KG1 (cell line): ENCODE measurements at places on chromosomes 4 and X.

GRCh38 chr4:15198070-15198727 is 195.9 kb downstream of the CPEB2 start:
- no peak for DNase-seq

DNA sequence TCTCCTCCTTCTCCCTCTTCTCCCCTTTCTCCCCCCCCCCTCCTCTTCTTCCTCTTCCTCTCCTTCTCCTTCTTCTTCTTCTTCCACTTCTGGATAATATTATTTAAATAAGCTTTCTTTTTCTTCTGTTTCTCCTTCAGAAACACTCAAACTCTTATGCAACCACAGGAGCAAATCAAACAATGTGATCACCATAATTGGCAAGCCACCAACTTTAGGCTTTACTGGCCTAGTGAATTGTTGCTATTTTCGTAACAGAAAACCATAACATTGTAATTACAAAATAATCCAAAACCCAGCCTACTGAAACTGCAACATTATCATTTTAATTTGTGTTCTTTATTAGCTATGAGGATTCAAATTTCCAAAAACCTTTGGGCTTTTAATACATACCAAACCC is 14.3 kb downstream of the DCAF8L1 start:
- no peak for DNase-seq

DNA sequence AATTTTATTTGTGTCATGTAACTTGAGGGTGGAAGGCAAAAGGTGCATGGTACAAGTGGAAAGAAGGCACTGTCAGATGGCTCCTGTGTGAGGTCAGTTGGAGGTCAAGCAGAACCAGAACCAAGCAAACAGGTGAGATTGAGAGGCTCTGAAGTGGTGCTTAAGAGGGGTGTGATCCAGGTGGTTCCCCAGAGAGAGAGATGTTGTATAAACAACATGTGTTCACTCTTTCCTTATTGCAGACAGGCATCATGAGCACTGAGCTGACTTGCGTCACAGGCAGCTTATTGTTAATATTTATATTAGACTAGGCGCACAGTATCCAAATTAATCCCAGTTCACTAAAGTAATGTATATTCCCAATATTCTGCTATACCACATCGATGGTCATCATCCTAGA is 56.8 kb downstream of the CXCL13 start:
- no peak for DNase-seq

GRCh38 chr4:98779088-98779487 is 120.7 kb upstream of the TSPAN5 start:
- no peak for DNase-seq

- no peak for DNase-seq
Measured at GRCh38 chr4:79678472-79679202, 270.6 kb upstream of the GK2 start.

- no peak for DNase-seq
Measured at GRCh38 chr4:139849219-139849618, 183.6 kb downstream of the MGST2 start.

GRCh38 chr4:113885291-113885690 is 94.2 kb downstream of the ARSJ start:
- no peak for DNase-seq

DNA sequence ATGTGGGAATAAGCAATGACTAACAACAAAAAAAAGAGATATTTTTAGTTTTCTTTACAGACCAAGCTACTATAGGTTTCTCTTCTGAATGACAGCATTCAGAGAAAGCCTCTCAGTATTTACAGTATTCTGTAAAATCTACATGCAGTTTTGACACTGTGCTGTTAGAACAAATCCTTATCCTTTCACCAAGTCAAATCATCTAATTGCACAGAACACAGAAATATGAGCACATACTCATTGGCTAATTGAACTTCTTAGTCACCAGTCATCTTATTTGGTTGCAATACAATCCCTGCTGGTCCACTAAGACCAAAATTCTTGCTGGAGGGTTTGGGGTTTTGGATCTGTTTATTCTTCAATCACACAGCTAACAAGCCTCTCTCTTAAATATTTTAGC is 5.7 kb downstream of the ACOT9 start:
- DNase-seq, result no peak

DNA sequence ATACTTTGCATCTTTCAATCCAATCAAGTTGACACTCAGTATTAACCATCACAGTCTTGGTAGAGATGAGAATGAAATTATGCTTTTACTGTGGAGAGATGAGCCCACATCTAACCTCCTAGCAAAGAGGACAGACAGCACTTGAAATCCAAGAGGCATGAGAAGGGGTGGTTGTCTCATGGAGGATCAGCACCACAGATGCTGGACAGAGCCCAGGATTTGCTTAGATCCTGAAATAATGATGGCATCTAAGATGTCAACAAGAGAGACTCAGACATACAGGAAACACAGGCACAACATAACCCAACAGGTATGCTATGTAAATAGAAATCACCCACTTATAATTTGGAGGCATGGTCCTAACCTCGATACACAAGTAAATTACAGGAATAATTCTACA is 74.3 kb upstream of the VCX2 start:
- DNase-seq, result no peak

DNA sequence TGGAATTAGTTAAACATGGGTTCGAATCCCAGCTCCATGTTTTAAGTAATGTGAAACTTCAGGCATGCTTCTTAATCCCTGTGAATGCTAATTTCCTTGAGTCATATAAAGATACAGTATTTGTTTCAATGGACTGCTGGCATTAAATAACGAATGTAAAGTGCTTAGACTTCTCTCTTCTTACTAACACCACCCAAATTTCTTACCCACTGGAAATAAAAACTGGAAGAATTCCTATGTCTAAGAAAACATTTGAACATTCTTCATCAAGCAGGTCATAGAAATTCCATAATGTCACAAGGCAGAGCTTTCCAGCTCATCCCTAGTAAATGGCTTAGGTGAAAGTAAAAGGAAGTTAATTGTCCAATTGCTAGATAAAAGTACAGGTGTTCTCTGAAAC is 172.5 kb downstream of the ANK2 start:
- DNase-seq, result no peak

DNA sequence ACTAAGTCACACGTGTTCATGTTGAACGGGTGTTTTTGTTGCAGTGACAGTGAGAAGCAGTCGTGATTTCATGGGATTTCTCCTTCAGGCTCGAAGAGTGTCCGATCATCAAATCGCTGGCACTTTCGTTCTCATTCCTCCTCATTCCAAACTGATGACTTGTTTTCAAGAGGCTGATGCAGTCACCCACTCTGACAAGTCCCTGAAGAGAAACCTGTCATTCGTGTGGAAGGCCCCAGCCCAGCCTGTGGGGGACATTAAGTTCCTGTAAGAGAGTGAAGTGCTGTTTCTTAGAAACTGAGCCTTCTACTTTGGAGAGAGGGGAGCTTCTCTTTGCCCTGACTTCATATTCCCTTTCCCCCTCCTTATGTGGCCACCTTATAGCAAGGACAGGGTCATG is 8.0 kb downstream of the REELD1 start:
- no peak for DNase-seq
